Inflammatory macrophage treated with lipopolysaccharide for 1 hour (primary cell): ENCODE measurements at places on chromosomes 7 and 10.

DNA sequence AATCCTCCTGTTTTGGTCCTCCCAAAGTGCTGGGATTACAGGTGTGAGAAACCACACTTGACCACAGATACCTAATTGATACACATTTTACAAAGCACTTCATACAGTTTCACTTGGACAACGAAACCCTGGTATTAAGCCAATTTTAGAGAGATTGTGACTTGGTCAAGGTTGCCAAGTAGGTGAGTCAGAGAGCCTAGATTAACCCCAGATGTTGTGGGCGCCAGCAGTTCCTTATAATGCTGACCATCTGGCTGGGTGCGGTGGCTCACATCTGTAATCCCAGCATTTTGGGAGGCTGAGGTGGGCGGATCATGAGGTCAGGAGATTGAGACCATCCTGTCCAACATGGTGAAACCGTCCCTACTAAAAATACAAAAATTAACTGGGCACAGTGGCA lies 4.9 kb upstream of the PHKG1 start:
- DNase-seq, result peak; percentile 14

DNA sequence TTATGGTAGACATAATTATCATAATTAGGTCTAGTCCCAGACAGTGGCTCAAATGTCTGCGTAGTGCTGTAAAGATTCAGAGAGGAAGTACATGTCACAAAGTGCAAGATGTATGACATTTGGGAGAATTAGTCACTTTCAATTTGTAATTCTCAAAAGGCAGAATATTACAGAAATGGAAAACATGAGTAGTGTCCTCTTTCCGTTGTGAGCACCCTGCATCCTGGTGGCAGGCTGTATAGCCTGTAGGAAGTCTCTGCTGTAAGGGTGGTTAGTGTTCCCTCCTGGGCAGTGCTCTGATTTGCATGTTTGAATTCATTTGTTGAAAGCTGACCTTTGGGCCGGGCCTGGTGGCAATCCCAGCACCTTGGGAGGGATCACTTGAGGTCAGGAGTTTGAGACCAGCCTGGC lies 17.0 kb downstream of the CDK14 start:
- peak; percentile 90 for DNase-seq

DNA sequence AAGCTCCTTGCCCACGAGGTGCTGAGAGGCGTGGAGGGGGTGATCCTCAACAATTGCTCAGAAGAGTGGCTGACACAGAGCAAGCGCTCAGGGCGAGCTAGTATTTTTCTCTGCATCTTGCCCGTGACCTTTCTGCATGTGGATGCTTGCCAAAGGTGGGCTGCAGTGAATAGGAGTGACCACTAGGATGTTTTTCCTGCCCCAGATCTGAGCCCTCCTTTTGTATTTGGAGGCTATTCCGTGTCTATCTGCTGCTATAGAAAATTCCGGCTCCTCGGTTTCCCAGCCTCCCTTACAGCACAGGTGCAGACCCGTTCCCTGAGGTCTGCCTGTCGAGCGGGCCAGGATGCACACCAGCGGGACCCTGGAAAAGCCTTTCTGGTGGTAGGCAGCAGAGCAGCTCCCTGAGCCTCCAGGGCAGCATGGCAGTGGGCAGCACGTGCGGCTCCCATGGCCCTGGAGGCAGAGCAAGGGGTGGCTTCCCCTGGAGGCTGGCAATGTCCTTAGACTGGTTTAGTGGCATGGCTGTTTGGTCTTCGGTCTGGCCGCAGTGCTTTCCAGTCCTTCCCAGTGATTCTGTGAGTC lies 145.1 kb upstream of the PCBD1 start:
- no peak for DNase-seq

DNA sequence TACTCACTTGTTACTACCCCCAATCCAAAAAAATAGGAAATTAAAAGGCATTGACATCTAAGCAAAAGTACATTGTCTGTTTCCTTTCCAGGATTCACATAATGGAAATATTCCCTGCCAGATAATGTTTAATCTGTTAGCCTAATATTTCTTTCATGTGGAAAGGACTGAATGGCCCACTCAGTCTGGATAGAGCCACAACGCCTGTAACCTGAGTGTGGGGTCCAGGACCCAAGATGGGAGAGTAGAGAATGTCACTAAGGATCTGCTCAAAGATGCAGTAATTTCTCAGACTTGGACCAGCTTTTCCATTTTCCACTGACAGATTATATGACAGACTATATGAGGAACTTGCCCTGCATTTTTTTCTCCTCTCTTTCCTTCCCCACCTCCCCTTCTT lies 1088.9 kb downstream of the KCNMA1 start:
- DNase-seq, result no peak

DNA sequence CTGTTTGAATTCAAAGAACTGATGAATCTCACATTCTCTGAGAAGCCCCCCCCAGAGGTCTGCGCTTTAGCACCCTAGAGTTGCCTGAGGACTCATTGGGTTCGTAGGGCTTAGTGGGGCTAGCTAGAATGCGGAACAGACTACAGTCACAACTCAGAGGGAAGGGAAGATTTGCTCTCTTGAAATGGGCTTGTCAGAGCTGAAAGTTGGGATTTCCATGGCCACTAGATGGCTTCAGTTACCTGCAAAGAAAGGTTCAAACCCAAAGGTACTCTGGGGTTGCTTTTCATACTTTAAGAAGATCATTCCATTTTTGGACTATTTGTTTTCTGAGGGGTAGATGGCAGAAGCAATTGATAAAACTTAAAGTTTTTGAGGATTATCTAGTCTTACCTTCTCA lies 205.0 kb downstream of the BBS9 start:
- no peak for DNase-seq

- DNase-seq, result peak; percentile 38
Observed at GRCh38 chr10:75972491-75973276, 541.3 kb downstream of the LRMDA start.

DNA sequence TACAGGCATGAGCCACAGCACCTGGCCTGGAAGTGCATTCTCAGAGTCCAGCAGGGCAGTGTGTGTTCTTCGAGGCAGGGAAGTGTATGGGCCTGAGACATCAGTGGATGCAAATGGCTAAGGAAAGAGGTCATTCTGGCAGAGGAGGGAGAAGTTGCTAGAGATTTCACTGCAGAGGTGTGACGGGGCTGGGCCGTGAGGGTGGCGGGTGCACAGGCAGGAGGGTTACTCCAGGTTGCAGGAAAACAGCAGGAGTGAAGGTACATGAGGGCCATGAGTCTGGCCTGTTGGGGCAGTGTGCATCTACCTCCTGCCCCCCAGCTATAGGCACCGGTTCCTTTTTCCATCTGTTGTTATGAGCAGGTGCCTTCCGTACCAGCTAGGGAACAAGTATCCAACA lies 29.3 kb downstream of the COL26A1 start:
- DNase-seq, result no peak

DNA sequence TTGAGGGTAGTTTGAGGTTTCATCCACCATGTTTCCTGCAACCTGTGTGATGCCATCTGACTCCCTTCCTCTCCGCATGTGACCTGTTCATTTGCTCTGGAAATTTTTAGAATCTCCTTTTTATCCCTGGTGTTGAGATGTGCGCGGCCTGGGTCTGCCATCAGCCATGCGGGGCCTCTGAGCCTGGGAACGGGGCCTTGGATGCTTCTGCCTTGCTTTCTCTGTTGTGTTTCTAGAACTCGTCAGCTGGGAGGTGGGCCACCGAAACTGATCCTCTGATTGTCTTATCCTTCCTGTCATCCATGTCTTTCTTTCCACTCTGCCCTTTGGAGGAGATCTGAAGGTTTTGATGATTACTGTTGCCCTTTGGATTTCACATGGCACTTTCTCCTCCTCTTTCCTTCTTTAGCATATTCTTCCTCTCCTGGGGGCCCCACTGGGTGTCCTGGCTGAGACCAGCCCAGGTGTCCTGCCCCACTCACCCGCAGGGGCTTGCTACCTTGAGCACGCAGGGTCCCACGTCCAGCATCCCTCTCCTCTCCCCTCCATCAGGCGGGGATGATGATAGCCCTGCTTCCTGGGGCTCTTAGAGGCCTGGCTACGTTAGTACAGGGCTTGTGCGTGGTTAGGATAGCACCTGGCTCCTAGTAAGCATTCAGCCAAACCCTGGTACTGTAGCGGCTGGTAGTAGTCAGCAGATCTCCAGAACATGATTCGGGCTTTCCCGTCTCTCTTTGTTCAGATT lies 29.9 kb downstream of the PPP2R2D start:
- no peak for DNase-seq

DNA sequence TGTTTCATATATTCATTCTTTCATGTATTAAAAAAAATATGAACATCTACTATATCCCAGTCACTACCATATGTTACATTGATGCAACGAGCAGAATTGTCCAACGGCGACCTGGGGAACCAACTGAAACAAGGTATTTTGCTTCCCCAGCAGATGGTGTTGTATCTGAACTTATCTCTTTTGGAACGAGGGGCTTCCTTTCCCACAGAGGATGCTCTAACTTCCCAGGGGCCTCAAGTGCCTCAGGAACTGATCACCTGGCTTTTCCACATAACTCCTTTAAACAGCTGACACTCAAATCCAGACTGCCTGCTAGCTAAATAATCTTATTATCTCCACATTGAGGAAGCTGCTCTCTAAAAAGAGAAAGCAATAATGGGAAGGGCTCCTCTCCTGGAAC lies 259.3 kb downstream of the HTR7 start:
- DNase-seq, result no peak

DNA sequence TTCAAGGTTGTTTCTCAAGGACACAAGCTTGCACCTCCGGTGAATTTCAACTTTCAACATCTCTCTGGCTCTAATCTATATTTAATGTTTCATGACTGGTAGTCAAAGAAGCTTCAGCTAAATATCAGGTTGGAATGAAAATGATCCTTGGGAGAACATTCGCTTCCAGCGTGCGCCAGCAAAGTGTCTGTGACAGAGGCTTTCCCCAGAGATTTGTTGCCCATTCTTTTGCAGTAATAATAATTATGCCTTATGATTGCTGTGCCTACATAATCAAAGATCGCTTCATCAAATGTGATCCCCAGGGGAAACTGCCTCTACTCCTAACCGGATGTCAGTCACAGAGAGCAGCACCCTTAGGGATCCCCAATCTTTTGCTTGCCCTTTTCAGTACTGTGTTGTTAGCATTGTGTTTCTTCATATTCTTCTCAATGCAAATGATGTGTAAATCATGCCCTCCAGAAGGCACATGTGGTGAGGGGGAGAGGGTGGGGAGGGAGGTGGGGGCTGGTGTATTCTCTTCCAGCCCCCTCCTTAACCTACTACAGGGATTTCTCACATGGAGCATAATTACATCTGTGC lies 30.5 kb downstream of the FZD1 start:
- DNase-seq, result no peak

- DNase-seq, result no peak
Observed at GRCh38 chr7:106600569-106601373, 60.2 kb downstream of the CCDC71L start.

- DNase-seq, result no peak
Observed at GRCh38 chr10:5658871-5659618, 7.3 kb downstream of the ASB13 start.

GRCh38 chr7:117405519-117405918 lies 21.8 kb downstream of the ASZ1 start:
- no peak for DNase-seq

GRCh38 chr7:100632951-100633717 lies 8.2 kb downstream of the TFR2 start:
- peak; percentile 21 for DNase-seq

GRCh38 chr7:7553386-7553785 lies 13.3 kb upstream of the MIOS start:
- no peak for DNase-seq

- no peak for DNase-seq
Observed at GRCh38 chr10:22927166-22927565, 687 bp upstream of the ARMC3 start.

GRCh38 chr10:76640806-76641205 lies 996.8 kb downstream of the KCNMA1 start:
- DNase-seq, result no peak
